ENCODE measurements at places on chromosomes 1 and 21.
A peak's percentile ranks its signal among the peaks of the same experiment; 100 is the strongest.

DNA sequence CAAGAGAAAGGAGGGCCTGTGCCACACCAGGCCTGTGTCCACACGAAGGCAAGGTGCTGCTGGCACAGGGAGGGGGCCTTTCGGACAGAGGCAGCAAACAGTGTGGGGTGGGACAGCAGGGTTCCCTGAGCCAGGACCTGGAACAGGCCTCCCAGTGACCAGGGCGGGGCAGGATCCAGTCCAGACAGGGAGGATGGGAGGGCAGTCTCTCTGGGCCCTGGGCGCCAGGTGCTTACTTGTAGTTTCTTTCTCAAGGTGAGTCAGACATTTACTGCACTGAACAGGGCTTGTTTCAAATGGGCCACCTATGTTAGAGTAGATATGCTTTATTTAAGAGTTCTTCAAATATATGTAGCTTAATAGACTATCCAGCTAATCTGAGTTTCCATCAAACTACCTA is 52.8 kb upstream of the STUM start:
- no peak for DNase-seq

DNA sequence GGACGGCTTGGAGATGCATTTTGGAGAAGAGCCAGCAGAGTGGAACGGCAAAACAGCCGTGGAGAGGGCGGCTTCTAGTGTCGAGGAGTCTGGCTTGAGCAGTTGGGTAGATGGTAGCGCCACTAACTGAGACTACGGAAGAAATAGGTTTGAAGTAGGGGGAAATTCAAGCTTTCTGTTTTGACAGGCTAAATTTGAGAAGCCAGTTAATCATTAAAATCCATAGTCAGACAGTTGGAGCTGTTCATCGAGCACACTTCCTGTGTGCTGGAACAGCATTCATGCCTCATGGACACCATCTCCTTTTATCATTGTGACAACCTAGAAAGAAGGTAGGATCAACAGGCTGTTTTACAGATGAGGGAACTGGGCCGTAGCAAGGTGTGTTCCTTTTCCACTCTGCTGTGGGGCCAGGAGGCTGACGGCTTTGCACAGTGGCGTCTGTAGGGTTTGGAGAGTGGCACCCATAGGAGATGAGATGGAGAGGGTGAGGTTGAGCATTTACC is 3.4 kb upstream of the PKLR start:
- no peak for DNase-seq

DNA sequence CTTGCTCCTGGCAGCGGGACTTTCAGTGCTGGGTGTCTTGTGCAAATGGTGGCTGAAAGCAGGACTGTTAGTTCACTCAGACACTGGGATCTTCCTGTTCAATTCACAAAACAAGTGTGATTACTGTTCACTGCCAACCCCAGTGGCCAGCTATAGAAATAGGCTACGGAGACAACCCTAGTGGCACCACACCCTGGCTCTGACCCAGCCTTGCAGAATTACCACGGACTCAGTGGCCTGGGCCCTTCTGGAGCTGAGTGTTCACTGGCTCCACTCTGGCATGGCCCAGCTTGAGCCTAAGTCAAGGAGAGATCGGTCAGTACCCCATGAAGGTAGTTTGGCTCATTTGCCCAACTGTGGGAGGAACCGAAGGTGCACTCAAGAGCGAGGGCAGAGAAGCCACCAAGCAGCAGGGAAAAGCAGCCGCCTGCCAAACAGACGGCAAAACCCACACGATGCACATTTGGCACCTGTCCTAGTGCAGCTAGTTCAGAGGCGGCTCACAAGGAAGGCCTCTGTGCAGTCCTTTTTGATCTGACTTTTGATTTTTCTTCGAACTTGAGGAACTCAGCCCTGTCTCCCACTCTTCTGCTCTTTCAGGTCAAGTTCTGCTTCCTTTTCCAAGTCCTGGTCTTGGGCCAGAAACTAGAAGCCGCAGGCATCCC is 5.9 kb downstream of the KIAA2013 start:
- no peak for DNase-seq

DNA sequence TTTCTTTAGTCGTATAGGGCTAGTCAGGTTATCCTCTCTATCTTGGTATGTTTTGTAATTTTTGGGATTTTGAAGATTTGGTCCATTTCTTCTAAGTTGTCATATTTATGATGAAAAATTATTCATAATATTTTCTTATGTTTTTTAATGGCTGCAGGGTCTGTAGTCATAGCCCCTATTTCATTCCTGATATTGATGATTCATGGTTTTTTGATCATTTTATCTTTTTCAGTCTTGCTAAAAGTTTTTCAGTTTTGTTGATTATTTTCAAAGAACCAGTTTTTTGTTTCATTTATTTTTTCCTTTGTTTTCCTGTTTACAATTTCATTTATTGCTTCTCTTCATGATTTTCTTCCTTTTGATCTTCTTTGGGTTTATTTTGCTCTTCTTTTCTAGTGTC is 50.2 kb downstream of the DIRAS3 start:
- DNase-seq, result no peak

- peak; percentile 16 for DNase-seq
Measured at GRCh38 chr1:23634840-23635651, 56.6 kb upstream of the RPL11 start.

DNA sequence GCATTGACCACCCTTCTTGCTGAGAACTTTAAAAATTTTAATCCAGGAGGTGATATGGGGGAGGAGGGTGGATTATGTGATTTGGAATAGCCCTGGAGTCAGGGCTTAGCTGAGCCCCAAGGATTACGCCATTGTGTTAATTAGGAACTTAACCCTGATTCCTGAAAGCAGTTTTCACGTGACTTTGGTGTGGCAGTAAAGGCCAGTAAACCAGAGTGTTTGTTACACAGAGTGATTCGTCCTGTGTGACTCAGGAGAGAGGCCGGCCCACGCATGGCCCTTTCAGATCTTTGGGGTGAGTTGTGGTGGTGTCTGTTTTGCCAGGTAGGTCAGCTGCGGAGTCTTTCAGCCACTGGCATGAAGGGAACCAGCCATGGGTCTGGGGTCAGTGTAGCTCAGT is 107.6 kb downstream of the NOS1AP start:
- no peak for DNase-seq

DNA sequence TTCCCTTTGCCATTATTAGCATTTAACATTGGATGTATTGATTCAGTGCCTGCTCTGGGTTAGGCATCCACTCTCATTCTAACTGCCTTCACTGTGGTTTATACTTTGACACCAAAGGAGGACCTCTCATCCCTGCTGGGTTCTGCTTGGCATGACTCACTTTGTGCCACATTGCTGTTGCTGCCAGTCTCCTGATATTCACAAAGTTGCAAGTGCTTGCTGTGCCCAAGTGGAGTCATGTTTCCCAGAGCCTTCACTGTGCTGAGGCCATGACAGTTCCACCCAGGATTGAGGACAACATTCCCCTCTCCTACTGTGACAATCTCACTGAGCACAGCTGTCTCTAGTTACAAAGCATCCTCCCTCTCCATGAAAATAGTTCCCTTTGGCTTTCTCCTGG is 519.9 kb upstream of the USP24 start:
- DNase-seq, result no peak

- DNase-seq, result no peak
Measured at GRCh38 chr1:161000736-161001480, 20.0 kb downstream of the F11R start.

DNA sequence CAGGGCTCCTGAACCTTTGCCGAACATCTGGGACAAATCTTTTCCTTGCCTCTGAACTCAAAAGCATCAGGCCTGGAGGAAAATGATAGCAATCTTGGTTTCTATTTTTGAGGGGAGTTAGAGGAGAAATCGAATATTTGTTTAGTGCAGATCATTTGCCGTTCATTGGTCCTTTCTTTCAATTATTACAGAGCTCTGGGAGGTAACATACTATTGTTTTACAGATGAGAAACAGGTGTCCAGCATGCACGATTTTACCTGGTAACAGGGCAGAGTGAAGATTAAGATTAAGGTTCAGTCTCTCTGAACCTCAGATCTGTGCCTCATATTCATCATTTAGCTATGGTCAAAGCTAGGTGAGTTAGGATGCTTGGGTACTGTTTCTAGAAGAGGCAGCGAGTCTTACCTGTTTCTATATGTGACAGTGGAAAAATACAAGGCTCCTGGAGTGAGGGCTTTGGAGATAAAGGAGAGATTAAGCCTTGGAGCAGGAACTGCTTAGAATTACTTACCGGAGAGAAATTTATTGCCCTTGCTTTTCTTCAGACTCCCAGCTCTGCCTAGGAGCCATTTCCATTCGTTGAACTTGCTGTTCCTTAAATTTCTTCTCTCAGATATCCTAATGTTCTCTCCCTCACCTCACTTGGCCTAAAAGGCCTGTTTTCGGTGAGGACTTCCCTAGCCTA is 1.4 kb downstream of the PRCC start:
- DNase-seq, result no peak

DNA sequence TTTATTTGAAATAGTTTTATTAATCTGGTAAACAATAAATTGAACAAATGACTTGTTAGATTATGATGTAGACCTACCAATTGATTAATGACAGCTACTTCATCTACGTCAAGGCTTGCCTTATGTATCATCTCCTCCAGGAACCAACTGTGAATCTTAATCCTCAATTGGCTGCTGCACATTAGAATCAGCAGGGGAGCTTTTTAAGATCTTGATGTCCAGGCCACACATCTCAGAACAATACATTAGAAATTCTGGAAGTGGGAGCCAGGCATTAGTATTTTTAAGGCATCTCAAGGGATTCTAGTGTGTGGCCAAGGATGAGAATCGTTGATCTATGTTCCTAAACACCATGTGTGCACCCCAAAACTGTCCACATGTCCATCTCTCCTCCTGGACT is 52.0 kb upstream of the LYPLAL1 start:
- no peak for DNase-seq
